H4 (cell line): ENCODE measurements at places on chromosomes 2 and 18.

DNA sequence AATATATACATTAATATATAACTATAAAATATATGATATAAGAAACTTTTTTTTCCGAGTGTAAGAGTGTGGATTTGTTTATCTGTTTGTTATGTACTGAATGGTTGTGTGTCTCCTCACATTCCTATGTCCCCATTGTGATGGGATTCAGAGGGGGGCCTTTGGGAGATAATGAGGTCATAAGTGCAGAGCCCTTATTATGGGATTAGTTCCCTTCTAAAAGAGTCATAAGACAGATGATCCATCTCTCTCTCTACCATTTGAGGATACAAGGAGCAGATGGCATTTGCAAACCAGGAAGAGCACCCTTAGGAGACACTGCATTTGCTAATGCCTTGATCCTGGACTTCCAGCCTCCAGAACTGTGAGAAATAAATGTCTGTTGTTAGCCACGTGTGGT, 30.3 kb upstream of the SAP130 start:
- no peak for DNase-seq

- DNase-seq = no peak
Measured at GRCh38 chr2:103977668-103978067, 876.2 kb upstream of the POU3F3 start.

DNA sequence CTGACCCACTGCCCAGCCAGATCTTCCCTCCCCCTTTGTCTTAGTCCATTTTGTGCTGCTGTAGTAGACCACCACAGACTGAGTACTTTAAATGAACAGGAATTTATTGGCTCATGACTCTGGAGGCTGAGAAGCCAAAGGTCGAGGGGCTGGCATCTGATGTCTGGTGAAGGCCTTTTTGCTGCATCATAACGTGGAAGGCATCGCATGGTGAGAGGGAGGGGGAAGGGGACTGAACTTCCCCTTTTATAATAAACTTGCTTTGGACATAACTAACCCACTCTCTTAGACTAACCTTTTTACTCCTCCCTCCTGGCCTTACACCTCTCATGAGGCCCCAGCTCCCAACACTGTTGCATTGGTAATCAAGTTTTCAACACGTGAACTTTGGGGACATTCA, 83.8 kb downstream of the MAP4K4 start:
- DNase-seq = no peak

- no peak for DNase-seq
Measured at GRCh38 chr2:105755895-105756294, 11.2 kb downstream of the NCK2 start.

DNA sequence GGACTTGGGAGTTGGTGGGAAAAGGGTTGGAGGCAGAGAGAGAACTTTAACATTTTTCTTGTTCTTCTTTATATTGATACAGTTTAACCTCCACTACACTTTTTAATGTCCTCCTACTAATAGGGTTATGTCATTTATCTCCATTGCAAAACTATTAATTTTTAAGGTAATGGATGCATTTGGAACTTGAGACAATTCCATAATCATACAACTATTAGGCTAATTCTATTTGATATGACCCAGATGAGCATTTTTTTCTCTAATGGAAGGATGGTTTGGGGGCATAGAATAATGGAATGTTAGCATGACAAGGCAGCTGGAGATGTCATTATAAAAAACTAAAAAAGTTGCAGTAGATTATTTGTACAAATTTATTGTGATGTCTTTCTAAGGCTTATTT, 239.2 kb upstream of the KCNJ3 start:
- DNase-seq = no peak

DNA sequence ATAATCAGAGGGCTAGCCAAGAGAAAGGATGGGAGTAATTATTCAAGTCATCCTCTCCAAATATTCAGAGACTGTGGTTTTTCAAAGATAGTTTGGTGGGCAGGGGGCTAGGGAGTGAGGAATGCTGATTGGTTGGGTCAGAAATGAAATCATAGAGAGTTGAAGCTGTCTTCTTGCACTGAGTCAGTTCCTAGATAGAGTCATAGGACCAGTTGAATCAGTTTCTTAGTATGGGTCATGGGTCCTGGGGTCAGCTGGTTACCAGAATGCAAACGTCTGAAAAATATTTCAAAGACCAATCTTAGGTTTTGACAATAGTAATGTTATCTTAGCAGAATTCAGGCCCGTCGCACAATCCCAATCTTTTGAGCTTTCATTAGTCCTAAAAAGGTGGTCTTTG, 171.4 kb upstream of the SPATS2L start:
- no peak for DNase-seq

- peak; percentile 48 for DNase-seq
Measured at GRCh38 chr18:48563027-48563426, 24.2 kb downstream of the CTIF start.

- no peak for DNase-seq
Measured at GRCh38 chr18:32025744-32026143, 7.1 kb downstream of the RNF125 start.

DNA sequence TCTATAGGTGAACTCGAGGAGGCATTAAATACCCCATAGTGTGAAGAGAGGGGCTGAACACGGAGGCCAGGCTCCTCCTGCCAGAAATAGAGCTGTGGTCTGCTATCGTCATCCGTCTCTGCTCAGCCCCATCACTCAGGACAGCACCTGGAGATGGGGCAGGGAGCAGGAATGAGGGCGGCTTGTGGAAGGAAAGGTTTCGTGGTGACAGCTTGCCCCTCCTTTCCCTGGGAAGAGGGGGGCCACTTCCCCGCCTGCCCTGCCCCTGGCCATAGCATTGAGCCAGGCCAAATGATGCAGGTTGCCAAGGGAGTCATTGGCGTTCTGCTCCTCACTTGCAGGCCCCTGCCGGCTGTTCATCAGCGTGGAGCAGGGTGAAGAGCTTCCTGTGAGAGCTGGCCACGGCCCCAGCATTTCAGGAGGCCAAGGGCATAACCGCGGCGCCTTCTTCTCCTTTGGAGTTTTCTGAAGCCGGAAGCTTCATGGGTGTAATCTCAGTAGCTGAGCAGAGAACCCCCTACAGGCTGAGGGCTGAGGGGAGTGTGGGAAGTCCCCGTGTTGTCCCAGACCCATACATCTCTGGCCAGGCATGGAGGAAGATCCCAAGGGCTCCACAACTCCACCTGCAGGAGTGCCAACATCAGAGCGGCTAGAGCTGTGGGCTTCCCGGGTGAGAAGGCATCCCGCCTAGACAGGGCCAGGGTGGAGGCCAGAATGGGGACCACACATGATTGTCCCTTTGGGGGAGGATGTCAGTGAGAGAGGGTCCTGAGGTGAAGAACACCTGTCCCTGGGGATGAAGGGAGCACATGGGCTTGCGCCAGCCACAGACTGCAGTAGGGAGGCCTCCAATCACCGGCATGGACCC, 112.5 kb upstream of the GLI2 start:
- no peak for DNase-seq

DNA sequence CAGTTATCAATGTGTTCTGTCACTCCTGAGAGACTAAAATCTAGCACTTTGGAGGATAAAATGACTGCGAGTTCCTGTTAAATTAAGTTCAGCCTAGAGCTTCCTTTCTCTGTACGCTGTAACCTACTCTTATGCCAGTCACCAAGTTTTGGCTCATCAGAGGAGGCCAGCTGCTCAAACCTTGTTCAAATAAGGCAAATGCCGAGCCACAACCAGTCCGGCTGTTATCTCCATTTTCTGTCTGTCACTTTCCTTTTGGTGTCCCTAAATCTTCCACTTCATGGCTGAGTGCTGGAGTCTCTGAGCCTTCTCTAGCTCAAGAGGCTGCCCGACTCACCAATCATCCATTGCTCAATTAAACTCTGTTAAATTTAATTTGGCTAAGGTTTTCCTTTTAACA, 33.5 kb upstream of the PXDN start:
- no peak for DNase-seq

- no peak for DNase-seq
Measured at GRCh38 chr2:71281950-71282349, 49.6 kb upstream of the ZNF638 start.

DNA sequence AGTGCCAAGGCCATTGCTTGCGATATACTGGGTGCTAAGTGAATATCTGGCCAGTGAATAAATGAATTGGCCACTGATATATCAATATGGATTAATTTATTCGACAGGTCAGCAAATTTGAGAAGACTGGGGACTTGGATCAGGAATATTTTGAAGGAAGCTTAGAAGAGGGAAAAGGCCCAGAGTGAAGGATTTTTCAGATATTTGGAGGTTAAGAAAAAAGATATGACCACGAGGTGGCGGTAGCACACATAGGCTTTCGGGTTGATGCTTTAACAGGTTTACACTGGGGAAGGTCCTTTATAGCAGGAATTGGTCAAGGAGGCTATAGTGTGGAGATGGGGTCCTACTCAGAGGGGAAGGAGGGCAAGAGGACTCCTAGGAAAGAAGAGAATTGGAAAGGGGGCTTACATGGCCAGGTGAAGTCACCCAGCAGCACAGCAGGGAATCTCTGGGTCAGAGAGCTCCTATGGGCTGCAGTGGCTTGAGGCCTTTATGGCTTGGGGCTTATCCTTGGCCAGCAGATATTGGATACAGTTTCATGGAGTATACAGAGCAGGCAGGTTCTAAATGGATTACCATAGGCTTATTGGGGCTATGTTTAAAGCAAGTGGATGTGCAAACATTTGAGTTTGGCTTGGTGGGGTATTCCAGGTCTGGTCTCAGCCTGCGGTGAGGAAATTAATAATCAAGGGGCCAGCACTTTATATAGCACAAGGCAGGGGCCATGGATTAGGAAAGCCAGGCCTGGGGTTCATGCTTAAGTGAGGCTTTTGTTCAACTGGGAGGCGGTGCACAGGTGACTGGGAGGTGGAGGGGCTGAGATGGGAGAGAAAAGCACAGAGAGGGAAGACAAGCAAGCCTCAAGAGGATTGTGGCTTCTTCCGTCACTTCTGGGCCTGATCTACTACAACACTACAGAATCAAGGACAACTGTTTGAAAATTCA, 9.7 kb downstream of the IL1RN start:
- DNase-seq = peak; percentile 29

DNA sequence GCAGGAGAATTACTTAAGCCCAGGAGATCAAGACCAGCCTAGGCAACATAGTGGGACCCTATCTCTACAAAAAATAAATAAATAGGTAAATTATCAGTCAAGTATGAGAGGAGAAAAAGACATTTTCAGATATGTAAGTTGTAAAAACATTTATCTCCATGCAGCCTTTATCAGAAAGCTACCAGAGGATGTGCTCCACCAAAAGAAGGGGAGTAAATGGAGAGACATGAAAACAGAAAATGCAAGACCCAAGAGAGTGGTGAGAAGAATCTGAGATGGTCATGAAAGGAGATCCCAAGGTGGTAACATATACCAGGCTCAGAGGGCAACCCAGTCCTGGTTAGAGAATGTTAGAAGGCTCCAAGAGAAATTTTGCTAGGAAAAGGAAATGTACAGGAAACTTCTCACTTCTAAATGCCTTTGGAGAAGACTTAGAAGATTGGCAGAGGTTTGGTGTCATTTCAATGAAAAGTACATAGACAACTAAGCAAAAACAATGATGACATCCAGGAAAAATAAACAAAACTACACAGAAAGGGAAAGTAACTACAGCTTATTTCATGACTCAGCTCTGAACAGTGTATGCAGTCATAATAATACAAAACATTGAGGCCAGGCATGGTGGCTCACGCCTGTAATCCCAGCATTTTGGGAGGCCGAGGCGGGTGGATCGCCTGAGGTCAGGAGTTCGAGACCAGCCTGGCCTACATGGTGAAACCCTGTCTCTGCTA, 19.5 kb downstream of the CIB4 start:
- peak; percentile 34 for DNase-seq

DNA sequence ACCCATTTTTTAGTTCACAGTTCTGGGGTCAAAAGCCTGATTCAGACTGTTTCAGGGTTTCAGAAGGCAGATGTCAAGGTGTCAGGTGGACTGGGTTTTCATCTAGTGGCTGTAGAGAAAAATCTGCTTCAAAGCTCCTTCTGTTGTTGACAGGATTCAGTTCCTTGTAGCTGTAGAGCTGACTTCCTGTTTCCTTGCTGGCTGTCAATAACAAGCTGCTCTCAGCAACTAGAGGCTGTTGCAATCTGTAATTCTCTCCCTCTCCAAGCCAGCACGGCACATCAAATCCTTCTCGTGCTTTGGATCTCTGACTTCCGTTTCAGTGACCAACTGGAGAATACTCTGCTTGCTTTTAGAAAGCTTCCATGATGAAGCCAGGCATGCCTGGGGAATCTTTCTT, 179.4 kb downstream of the DOK6 start:
- no peak for DNase-seq

DNA sequence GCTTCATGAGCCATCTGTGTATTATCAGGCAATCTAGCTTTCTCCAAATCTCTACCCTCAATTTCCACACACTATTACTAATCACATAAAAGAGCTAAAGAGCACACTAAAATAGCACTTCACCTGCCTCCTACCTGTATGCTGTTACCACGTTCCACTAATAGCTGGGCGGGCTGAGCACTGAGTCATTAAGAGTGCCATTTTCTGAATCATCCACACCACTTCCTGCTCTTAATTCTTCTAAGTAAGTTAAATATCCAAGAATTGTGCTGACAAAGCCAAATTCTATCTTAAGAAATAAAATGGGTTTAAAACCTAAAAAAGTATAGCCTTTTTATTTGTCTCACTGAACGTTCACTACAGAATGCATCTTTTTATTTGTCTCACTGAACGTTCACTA, 35.7 kb downstream of the NOL10 start:
- no peak for DNase-seq

GRCh38 chr18:50707855-50708469, 111.9 kb downstream of the MRO start:
- no peak for DNase-seq

GRCh38 chr2:104866122-104866864, 12.4 kb downstream of the POU3F3 start:
- DNase-seq = no peak

DNA sequence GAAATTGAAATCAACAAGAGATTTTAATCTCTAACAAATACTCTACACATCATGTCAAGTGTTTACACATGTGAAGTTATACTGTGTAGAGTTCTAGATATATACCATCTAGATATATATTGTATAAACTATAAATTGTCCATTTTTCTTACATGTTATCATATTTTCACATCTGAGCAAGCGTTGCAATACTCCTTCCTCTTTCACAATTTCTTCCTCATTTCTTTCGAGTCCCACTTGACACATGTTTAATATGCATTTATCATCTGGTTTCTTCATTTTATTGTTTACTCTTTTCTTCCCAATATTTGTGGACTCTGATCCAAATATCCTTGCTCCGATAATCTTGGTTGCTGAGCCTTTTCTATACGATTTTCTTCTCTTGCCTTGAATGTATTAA, 50.2 kb downstream of the UNC80 start:
- DNase-seq = no peak

DNA sequence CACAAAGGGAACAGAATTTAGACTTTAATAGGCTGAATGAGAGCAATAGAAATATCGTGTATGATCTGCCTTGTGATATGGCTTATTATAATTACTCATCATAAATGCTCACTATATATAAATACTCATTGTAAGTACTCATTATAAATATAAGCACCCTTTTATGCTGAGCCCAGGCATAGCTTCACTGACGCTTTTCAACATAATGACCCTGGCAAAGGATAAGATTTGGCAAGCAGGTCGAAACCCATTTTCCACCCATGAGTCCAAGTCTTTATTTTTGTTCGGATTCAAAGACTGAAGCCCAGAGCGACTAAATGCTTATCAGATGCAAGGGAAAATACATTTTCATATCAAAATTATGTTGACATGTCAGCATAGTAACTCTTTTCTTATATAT, 500.4 kb downstream of the SLC4A3 start:
- no peak for DNase-seq
